ENCODE measurements at places on chromosomes 1 and 21. TPM values are rescaled to one million over a fixed set of nuclear protein-coding genes. Genes with fewer than 3 reads are reported as not detected.

DNA sequence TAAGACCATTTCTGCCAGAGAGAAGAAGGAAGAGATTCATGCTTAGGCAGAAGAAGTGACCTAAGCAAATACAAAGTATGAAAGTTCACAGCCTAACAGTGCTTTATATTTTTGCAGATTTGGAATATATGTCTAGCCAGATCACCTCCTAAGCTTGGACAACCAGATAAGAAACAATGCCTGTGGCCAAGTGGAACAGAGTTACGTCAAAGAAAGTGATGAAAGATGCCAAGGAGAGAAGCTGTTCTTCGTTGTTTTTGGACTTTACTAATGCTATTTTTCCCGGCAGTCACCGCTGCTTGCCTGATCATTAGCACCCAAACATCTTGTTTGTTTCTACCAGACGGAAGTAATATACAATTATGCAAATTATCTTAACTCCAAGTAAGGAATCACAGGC lies 489.2 kb upstream of the C1orf87 start:
- DNase-seq = no peak

GRCh38 chr1:27785781-27786455 lies 12.9 kb downstream of the STX12 start:
- DNase-seq = no peak

- no peak for DNase-seq
These were observed at the start of gene KRTAP10-3 for GRCh38 chr21:44558695-44559094. TSS of gene KRTAP10-3 (minus strand) at chr21:44558795. CDS start at chr21:44558715, 80 bp downstream.

GRCh38 chr1:30920827-30921226 lies 12.3 kb upstream of the SDC3 start:
- no peak for DNase-seq

GRCh38 chr1:38818175-38818976 lies 41.2 kb downstream of the RRAGC start:
- no peak for DNase-seq

DNA sequence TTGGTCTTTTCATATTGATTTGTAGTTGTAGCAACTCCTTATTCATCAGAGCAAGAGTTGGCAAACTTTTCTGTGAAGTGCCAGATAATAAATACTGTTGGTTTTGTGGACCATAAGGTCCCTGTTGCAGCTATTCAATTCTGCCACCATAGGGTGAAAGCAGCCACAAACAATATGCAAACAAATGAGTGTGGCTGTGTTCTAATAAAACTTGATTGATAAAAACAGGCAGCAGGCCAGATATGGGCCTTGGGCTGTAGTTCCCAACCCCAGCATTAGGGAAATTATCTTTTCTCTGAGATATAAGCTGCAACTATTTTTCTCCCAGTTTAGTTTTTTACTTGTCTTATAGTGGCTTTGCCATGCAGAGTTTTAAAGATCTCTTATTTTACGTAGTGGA lies 469.2 kb downstream of the SMYD3 start:
- DNase-seq = no peak

DNA sequence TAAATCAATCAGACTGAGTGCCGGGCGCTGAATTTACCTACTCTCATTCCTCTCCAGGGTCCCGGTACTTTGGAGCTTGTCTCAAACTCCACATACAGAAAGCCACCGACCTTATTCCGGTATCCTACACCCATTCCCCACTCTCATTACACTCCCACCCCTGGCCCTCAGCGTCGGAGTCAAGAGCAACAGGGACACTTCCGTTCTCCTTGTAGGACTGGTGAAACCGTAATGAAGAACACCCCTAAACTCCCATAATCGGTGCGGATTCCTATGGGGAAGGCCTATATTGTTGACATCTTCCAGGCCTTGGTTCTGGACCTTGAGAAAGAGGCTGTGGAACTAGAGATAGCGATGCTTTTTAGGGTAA lies 798 bp downstream of the ZBED6 start:
- DNase-seq = peak; percentile 79

DNA sequence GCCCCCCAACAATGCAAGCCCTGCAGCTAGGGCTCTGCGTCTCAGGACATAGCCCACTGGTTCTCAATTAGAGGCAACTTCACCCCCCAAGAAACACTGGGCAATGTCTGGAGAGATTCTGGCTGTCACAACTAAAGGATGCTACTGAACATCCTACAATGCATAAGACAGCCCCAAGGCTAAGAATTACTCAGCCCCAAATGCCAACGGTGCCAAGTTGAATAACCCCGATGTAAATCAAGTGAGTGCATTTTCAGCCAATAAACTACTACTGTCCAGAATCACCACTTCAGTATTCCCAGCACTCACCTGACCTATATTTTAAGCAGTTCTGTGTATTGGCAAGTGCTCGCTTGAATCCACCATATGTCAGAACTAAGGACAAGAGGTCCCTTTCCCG lies 6.9 kb downstream of the RIPK4 start:
- DNase-seq = no peak

GRCh38 chr1:110048240-110048639 lies 13.8 kb downstream of the STRIP1 start:
- no peak for DNase-seq

DNA sequence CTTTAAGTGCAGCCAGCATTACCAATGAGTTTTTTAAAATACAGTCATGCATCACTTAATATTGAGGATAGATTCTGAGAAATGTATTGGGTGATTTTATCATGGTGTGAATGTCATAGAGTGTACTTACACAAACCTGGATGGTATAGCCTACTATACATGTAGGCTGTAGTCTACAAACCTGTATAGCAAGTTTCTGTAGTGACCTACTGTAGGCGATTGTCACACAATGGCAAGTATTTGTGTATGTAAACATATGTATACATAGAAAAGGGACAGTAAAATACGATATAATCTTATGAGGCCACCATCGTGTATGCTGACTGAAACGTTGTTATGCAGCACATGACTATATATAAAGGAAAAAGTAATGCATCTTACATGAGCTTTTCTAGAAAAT lies 48.2 kb downstream of the RPE65 start:
- DNase-seq = no peak

- DNase-seq = no peak
These were observed 24.4 kb upstream of the PTPRF start for GRCh38 chr1:43506233-43506632.

DNA sequence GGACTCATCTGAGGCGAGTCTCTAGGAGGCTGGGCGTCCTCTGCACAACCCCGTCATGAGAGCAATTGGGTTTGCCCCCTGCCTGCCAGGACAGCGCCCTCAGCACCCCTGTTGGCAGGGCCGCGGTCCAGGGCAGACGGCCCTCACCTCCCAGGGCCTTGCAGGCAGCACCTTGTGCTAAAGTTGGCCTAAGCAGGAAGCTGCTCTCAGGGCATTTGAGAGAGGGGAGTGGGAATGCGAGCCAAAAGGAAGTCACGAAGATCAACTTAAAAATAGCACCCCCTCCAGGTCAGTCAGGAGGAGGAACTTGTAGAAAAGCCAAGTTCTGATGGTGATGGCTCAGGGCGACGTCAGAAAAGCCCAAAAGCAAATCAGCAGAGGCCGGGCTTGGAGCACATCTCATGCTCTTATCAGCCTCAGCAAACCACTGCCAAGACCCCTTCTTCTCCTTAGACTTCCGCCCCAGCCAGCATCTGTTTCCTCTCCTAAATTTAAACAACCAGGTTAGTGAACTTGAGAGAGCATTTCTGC lies 12.6 kb upstream of the ADORA3 start:
- DNase-seq = peak; percentile 77

- no peak for DNase-seq
These were observed 18.1 kb downstream of the SLC2A5 start for GRCh38 chr1:9051379-9051778.

GRCh38 chr1:46334030-46334384 lies 6.6 kb upstream of the NSUN4 start:
- DNase-seq = no peak

DNA sequence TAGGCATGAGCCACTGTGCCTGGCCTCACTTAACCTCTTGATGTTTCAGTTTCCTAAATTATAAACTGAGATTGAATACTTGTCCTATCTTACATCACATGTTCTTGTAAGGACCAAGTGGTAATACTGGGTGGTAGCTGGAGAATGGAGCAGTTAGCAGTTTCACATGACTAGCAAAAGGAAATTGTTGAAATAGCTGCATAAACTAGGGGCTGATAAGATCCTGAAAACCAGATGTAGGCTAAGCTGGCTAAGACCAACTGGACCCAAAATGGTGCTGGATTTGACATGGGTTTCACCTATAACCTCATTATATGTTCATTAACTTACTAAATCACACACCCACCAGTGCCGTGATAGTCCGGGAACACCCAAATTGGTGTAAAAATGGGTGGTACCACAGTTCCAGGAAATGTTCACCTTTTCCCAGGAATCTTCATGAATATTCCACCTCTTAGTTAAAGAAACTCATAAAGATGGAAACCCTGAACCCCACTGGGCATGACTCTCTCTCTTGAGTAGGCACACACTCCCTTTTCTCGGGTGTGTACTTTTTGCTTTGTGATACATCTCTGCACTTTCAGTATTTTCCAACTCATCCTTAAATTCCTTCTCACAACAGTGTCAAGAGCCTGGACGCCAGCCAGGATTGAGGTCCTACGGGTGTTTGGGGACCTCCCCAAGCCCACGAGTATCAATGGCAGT lies at the start of gene PAPPA2:
Gene PAPPA2 (plus strand): TSS at position 502 of the 705 bp plus-strand sequence. CDS start 93,148 bp downstream, outside the sequence.
- DNase-seq = no peak

DNA sequence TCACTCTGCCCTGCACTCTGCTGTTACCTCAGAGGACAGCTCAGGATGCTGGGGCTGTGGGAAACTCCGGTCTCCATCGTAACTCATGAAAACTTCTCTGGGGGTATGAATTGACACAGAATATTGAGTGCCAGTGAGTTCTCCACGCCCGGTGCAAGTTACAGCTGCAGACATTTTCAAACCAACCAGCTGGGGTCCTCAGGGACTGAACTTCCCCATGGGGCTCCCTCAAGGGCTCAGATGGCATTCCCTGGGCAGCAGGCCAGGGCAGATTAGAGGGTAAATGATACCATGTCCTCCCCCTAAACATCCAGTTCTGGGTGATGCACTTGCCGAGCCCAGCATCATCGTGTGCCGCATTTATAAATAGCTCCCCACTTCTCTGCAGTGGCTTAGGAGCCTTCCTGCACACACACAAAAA lies 27.8 kb upstream of the CCSAP start:
- peak; percentile 97 for DNase-seq

GRCh38 chr1:235073968-235074522 lies 54.6 kb downstream of the TOMM20 start:
- no peak for DNase-seq

GRCh38 chr1:26282401-26282918 lies 2.6 kb downstream of the SH3BGRL3 start:
- peak; percentile 41 for DNase-seq

DNA sequence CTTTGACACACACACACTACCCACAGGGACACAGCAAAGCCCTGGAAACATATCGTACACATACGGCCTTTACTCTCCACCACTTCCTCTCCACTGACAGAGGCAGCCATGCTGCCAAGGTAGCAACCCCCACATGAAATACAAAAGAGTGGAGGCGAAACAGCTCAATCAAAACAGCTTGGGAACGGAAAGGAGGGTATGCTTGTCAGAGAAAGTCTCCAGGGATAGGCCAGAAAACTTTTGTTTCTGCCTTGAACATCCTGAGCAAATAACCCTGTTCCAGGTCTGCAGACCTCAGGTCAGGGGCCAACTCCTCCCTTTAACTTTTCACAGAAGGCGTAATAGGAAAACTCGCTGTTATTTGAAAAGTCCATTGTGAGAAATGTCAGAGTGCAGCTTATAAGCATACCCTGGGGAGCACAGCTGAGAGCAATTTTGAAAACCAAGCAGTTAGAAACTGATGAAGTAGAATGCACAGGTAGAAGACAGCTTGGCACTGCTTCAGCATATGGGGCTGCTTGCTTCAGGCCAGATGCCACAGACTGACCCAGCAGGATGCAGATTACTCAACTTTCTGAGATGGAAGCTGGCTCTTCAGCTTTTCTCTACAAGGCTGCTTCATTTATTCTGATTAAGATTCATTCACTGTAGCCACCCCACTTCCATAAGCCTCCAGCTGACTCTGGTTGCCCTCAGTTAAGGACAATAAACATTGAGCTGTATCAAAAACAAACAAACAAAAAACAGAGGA lies 18.0 kb downstream of the KIAA0319L start:
- peak; percentile 68 for DNase-seq

- no peak for DNase-seq
These were observed 16.0 kb upstream of the STUM start for GRCh38 chr1:226532553-226532952.

- no peak for DNase-seq
These were observed 26.2 kb upstream of the PRKACB start for GRCh38 chr1:84117868-84118267.

DNA sequence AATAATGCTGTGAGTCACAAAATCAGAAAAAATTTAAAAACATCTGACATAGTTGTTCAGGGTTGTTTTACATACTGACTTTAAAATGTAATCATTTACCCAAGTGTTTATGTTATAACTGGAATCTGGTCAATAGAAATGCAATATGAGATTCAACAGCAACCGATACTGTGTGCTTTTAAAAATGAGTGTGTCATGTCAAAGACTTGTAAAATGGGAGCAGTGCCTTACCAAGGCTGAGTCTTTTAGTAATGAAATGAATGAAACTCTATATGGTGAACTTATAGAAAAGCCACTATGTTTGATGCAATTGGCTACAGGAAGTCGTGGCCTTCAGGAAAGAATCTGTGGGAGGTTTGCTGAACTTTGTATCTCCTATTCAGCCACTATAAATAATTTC lies 570.2 kb downstream of the DPYD start:
- DNase-seq = no peak

DNA sequence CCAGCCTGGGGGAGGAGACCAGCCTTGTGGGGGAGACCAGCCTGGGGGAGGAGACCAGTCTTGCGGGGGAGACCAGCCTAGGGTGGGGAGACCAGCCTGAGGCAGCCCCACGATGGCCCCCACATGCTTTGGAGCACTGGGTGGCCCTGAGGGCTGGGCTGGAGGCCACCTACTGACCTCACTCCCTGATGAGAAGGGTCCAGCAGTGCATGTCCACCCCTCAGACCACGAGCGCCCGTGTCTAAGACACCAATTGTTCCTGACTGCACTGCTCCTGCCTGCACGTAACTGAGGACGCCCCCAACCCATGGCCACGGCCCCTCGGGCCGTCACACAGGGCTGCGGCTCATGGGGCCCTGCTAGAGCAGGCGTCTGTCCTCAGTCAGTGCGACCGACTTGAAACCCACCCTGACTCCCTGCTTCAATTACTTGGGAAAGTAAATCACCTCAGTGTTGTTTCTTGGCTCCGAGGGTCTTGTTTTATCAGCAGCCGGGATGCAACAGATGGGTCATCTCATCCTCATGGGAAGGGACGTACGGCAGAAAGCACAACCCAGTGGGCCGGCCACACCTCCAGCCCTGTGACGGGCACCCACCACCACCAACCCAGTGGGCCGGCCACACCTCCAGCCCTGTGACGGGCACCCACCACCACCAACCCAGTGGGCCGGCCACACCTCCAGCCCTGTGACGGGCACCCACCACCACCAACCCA lies at the start of gene SPATC1L:
Gene SPATC1L (minus strand): TSS at position 550 of the 715 bp plus-strand sequence. CDS start 1,643 bp downstream, outside the sequence.
- DNase-seq = peak; percentile 77

- peak; percentile 52 for DNase-seq
These were observed 16.3 kb upstream of the MTARC1 start for GRCh38 chr1:220770245-220770913.

GRCh38 chr1:199273837-199274379 lies 635.1 kb downstream of the PTPRC start:
- no peak for DNase-seq

GRCh38 chr1:210132582-210132981 lies 100.0 kb upstream of the SERTAD4 start:
- peak; percentile 53 for DNase-seq

CYP4Z1 gene
- total RNA-seq = not detected

LPGAT1 gene
- 53.3 TPM for total RNA-seq

FMN2 gene
- not detected for total RNA-seq

TMEM200B gene
- total RNA-seq = not detected

ARTN gene
- total RNA-seq = 1.0 TPM

PLEKHO1 gene
- total RNA-seq = 1.6 TPM

SERTAD4 gene
- total RNA-seq = not detected

PLPPR5 gene
- not detected for total RNA-seq

TOMM40L gene
- total RNA-seq = 9.5 TPM
